ENCODE measurements at places on chromosomes 7 and 10. TPM values are rescaled to one million over a fixed set of nuclear protein-coding genes. Genes with fewer than 3 reads are reported as not detected.

GRCh38 chr10:30466445-30466844 is 32.5 kb downstream of the MAP3K8 start:
- H3K27me3 ChIP-seq: no peaks in the 10 kb centered on the region
- H3K36me3 ChIP-seq: no peaks in the 10 kb centered on the region
- DNase-seq: no peak

DNA sequence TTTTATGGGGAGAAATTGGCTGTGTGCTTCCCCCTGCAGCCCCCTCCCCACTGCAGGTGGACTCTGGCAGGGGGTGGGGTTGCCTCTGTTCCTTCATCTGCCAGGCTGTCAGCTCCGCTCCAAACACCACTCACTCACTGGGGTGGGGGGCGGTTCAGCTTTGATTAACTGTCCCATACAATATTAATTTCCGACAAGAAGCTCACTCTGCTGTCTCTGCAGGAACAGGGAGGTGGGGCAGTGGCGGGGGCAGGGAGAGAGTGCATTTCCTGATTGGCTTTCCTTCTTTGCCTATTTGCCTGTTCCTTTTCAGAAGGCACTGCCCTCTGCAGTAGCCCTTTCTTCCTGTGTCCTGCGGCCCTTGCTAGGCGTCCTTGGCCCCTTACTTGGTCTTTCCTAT is 500.8 kb downstream of the PLXNA4 start:
- H3K27me3 ChIP-seq: no peaks in the 10 kb centered on the region
- H3K27ac ChIP-seq: no peak overlapping the region
- H3K4me3 ChIP-seq: no peak overlapping the region
- H3K36me3 ChIP-seq: no peaks in the 10 kb centered on the region

DNA sequence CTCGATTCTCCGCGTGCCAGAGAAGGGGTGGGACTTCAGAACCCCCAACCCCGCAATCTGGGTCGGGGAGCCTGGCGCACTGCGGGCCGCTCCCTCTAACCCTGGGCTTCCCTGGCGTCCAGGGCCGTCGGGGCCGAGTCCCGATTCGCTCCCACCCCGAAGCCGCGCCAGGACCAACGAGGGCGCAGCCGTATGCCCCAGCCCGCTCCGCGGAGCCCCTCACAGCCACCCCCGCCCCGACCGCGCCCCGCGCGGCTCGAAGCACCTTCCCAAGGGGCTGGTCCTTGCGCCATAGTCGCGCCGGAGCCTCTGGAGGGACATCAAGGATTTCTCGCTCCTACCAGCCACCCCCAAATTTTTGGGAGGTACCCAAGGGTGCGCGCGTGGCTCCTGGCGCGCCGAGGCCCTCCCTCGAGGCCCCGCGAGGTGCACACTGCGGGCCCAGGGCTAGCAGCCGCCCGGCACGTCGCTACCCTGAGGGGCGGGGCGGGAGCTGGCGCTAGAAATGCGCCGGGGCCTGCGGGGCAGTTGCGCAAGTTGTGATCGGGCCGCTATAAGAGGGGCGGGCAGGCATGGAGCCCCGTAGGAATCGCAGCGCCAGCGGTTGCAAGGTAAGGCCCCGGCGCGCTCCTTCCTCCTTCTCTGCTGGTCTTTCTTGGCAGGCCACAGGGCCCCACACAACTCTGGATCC is at the start of gene LEP:
TSS of gene LEP (plus strand) at position 583 of the 691 bp plus-strand sequence. CDS start 10,741 bp downstream, outside the sequence.
- no peak for DNase-seq
- no peak within 1 kb of the TSS for H3K27ac ChIP-seq

Gene SPDYE1
- not detected for total RNA-seq

Gene DOCK4
- 31.7 TPM for total RNA-seq
